A549 treated with GW870086 at 1 μM for 4 hours (cell line): ENCODE measurements at places on chromosomes 4 and X. TPM values are rescaled to one million over a fixed set of nuclear protein-coding genes. Genes with fewer than 3 reads are reported as not detected.

The CPLX1 gene
- 0.25 to 1.2 TPM (median 0.44 TPM) in 5 replicates for total RNA-seq

The TRIM61 gene
- not detected in 5 replicates for total RNA-seq

The CFAP299 gene
- not detected in 5 replicates for total RNA-seq

The PRR32 gene
- not detected in 5 replicates for total RNA-seq

The MAGEA1 gene
- total RNA-seq, result 0.09 to 0.22 TPM (median 0.16 TPM) in 3 of 5 replicates, not detected in the others

The NSG1 gene
- total RNA-seq, result 7.2 to 10.4 TPM (median 9.6 TPM) in 5 replicates
